Liver (tissue), 10 donors: ENCODE measurements at places on chromosomes 5 and 9. TPM values are rescaled to one million over a fixed set of nuclear protein-coding genes. Genes with fewer than 3 reads are reported as not detected.

The IL11RA gene
- 35.3 TPM for total RNA-seq

GRCh38 chr5:56838409-56839039 lies 23.2 kb downstream of the MAP3K1 start:
- H3K27ac ChIP-seq, result peak overlapping the region; percentile 1
- no peak for DNase-seq
- H3K36me3 ChIP-seq, result no peaks in the 10 kb centered on the region
- H3K4me3 ChIP-seq, result no peak overlapping the region

DNA sequence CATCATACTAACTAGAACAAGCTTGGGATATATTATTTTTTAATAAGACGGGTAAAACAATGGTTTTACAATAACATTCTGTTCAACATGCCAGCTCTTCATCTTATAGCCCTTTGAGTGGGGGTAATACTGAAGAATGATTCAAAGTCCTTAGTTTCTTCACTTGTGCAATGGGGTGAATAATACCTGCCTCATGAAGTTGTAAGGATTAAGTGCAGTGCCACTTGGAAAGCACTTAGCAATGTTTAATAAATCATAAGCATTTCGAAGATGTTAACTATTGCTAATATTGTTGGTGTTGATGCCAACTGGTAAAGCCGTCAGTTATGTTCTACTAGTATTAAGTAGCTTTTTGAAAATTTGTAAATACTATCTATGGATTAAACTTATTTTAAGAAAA lies 38.0 kb downstream of the TNPO1 start:
- H3K4me1 ChIP-seq, result peaks cover 1% of the 10 kb centered on the region
- H3K27me3 ChIP-seq, result no peaks in the 10 kb centered on the region
- no peak overlapping the region for H3K4me3 ChIP-seq
- H3K36me3 ChIP-seq, result peaks cover 25% of the 10 kb centered on the region
- H3K27ac ChIP-seq, result no peak overlapping the region

The PCDHA4 gene
- 0.08 TPM for total RNA-seq

The MELK gene
- total RNA-seq, result 19.5 TPM

DNA sequence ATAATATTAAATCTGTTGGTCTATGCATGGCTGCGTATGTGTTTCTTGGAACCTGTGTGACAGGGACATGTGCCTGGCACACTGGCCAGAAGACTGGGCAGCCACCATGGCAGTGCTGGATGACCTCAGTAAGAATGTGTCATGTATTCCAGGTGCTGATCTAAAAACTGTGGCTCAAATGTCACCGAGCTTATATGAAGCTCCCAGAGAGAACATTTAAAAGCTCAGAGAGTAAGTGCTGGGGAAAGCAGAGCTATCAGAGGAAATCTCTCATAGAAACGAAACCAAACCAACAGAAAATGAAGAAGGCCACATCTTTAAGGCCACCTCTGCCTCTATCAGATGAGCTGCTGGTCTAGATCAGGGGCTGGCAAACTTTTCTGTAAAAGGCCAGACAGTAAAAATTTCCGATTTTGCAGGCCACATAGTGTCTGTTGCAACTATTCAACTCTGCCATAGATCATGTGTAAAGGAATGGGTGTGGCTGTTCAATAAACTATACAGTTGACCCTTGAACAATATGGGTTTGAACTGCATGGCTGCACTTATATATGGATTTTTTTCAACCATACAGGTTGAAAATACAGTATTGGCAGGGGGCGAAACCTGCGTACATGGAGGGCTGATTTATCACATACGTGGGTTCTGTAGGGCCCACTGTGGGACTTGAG lies 31.8 kb downstream of the TSTD2 start:
- H3K4me1 ChIP-seq, result no peaks in the 10 kb centered on the region
- H3K27ac ChIP-seq, result no peak overlapping the region
- no peaks in the 10 kb centered on the region for H3K27me3 ChIP-seq

DNA sequence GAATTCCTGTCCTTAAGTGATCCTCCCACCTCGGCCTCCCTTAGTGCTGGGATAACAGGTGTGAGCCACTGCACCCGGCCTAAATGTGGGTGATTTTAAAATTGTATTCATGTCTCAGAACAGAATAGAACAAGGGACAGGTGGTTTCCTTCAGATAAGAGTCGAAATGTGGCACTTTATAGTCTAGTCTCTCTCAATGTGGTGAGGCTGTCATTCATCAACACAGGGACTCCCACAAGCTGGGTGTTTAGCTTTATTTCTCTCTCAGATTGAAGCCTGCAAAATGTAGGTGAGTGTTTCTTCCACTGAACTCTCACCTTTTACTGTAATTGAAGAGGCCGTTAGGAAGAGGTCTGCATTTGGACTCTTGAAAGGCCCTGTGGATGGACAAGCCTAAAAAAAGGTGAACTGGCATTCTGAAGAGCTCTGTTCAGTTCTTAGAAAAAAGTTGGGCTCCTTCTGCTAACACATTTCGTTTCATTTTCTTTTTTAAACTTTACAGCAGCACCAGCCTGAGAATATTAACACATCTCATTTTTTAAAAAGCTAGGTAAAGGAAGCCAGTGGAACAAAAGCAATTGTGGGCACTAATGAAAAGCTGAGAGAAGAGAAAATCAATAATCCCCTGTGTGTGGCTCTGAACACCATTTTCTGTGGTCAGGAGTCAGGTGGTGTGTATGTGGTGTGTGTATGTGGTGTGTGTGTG lies 126.2 kb upstream of the SLC28A3 start:
- H3K27ac ChIP-seq, result no peak overlapping the region
- H3K4me3 ChIP-seq, result no peak overlapping the region
- no peaks in the 10 kb centered on the region for H3K4me1 ChIP-seq
- no peaks in the 10 kb centered on the region for H3K27me3 ChIP-seq

The RORB gene
- 0.05 TPM for total RNA-seq

DNA sequence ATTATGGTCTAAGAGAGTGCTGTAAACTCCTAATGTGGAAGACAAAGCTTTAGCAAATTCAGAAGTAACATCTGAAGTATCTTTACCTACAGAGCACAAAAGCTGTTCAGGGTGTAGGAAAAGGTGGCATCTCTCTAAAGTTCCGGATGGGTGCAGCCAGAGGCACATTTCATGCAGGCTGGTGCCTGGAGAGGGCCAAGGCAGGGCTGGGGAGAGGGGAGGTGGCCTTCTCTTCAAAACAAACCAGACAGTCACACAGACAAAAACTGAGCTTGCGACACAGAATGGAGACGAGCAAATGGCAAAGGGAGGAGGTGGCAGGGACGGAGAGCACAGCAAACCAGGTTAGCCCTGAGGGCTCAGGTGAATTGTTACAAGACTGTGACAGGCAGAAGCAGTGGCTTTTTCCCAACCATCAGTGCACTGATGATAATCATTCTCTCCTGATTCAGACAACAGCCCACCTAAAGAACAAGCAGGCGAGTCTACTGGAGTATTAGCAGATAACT lies 121.5 kb upstream of the PCA3 start:
- H3K36me3 ChIP-seq, result no peaks in the 10 kb centered on the region
- DNase-seq, result no peak
- no peaks in the 10 kb centered on the region for H3K4me1 ChIP-seq
- no peak overlapping the region for H3K4me3 ChIP-seq

- H3K4me3 ChIP-seq, result no peak overlapping the region
- H3K36me3 ChIP-seq, result no peaks in the 10 kb centered on the region
- no peak for DNase-seq
- H3K27ac ChIP-seq, result no peak overlapping the region
- H3K27me3 ChIP-seq, result no peaks in the 10 kb centered on the region
Measured at GRCh38 chr5:5419291-5420210, 2.9 kb upstream of the ICE1 start.

DNA sequence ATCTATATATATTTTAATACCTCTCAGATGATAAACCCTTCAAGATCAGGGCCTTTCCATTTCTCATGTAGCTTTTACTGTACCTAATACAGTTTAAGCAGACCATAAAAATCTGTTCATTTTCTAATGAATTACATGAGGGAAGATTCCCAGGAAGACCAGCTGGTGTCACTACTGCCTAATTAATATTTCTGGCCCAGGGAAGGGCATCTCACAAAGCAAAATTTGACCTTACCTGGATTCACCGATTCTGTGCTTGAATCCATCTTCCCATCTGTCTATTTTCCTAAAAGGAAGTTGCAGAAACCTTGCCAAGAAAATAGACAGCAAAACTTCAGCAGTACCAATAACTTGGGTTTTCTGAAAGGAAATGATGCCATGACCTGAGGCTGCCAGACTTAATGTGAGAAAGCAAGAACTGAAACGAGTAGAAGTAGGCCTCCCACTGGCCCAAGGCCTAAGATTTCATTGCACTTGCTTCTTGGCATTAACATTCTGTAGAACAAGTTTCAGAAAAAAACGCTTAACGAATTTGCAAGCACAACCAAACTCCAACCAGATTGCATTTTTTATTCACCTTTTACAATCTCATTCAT lies 83.0 kb upstream of the GLIS3 start:
- H3K36me3 ChIP-seq, result no peaks in the 10 kb centered on the region
- H3K4me1 ChIP-seq, result no peaks in the 10 kb centered on the region
- DNase-seq, result no peak
- H3K27ac ChIP-seq, result no peak overlapping the region
- H3K27me3 ChIP-seq, result no peaks in the 10 kb centered on the region

The RNF130 gene
- total RNA-seq, result 43.6 TPM

DNA sequence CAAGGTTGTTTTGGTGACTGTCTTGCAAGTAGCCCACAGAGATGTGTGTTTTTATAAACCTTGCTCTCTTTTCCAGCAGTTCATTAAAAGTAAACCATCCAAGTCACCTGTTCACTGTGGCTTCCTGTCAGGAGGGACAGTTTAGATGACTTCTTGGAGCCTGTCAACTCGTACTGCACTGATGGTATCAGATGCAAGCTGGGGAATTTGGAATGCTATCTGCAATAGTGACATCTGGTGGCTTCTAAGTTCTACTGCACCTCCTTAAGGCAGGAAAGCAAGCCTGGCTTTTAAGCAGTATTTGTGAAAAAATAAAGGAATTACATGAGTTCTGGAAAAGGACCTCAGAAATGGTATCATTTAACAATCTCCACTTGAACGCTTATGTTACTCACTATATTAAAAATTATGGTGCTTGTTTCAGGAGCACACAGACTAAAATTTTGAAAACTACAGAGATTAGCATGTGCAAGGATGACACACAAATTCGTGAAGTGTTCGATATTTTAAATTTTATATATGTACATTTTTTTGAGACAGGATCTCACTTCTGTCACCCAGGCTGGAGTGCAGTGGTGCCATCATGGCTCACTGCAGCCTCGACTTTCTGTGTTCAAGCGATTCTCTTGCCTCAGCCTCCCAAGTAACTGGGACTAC lies 164.0 kb downstream of the TTC39B start:
- no peak overlapping the region for H3K4me3 ChIP-seq
- no peaks in the 10 kb centered on the region for H3K4me1 ChIP-seq
- no peak for DNase-seq
- peaks cover 6% of the 10 kb centered on the region for H3K27me3 ChIP-seq
- H3K27ac ChIP-seq, result no peak overlapping the region

DNA sequence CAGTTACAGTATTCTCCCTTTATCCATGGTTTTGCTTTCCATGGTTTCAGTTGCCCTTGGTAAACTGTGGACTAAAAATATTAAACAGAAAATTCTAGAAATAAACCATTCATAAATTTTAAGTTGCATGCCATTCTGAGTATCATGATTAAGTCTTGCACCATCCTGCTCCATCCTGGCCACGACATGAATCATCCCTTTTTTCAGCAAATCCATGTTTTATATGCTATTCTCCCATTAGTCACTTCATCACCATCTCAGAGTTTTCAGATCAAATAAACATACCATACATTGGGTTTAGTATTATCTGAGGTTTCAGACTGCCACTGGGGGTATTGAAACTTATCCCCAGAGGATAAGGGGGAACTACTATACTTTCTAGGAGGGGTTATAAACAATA lies 234.4 kb upstream of the ATP10B start:
- H3K4me3 ChIP-seq, result no peak overlapping the region
- no peaks in the 10 kb centered on the region for H3K4me1 ChIP-seq
- no peaks in the 10 kb centered on the region for H3K27me3 ChIP-seq
- no peaks in the 10 kb centered on the region for H3K36me3 ChIP-seq

DNA sequence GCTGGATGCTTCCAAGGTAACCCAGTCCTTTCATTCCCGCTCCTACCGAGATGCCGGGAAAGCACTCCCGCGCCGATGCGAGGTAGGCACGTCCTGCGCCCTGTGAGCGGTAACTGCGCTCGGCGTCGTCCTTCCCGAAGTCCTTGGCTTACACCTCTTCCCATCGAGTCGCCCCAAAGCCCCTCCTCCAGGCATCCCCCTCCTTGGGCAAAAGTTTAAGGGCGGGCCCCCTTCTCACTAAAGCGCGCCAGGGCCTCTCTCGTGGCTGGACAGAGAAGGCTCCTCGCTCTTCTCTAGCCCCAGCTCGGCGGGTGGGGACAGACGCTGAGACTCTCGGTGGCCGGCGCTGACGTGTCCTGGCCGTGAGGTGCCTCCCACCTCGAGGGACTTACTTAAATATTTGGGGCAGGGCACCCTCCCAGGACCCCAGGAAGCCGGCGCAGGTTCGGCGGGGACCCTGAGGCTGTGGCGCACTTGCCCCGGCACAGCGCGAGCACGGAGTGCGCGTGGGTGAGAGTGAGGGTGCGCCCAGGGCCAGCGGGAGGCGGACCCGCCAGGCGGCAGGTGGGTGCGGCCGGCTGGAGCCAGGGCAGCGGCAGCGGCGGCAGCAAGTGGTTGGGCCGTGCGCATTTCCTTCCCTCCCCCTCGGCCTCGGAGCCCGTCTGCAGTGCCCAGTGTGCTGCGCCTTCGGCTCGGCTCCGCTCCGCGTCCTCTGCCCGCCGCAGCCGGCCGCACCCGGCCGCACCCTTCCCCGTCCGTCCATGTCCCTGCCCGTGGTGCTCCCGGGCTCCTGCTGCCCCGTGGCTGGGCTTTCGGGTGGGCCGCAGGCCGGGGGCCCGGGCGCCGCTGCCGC lies at the start of gene ENTREP1:
Gene ENTREP1 (plus strand): TSS at position 667 of the 853 bp plus-strand sequence. CDS start 95 bp downstream, at position 762.
- no peak within 1 kb of the TSS for H3K27ac ChIP-seq
- no peaks in the 10 kb centered on the region for H3K36me3 ChIP-seq
- H3K4me1 ChIP-seq, result peaks cover 10% of the 10 kb centered on the region
- peak within 1 kb of the TSS; percentile 7 for H3K4me3 ChIP-seq

DNA sequence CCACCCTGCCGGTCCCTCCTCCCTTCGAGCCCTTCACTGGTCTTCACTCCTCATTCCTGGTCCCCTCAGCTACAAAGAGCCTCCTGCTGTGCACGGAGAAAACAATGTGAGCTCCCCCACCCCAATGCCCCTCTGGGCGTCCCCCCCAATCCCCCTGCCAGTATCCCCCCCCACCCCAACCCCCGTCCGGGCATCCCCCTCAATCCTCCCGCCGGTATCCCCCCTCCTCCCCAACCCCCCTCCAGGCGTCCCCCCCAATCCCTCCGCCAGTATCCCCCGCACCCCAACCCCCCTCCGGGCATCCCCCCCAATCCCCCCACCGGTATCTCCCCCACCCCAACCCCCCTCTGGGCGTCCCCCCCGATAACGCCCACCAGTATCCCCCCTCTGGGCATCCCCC lies 42.8 kb downstream of the EXD3 start:
- no peak overlapping the region for H3K27ac ChIP-seq
- H3K4me3 ChIP-seq, result no peak overlapping the region
- no peaks in the 10 kb centered on the region for H3K27me3 ChIP-seq
- H3K4me1 ChIP-seq, result no peaks in the 10 kb centered on the region
- no peaks in the 10 kb centered on the region for H3K36me3 ChIP-seq

The NR4A3 gene
- total RNA-seq, result 0.08 TPM

The PDE6A gene
- not detected for total RNA-seq

The MOB3B gene
- total RNA-seq, result 1.1 TPM

GRCh38 chr9:81631218-81631745 lies 58.1 kb downstream of the TLE1 start:
- peaks cover 18% of the 10 kb centered on the region for H3K4me1 ChIP-seq
- no peak for DNase-seq
- H3K4me3 ChIP-seq, result no peak overlapping the region
- no peak overlapping the region for H3K27ac ChIP-seq
- H3K27me3 ChIP-seq, result no peaks in the 10 kb centered on the region

GRCh38 chr5:150640311-150641005 lies at the start of gene SYNPO:
SYNPO (plus strand) TSS chr5:150640660; CDS start chr5:150648276, 7,616 bp downstream.
- H3K27ac ChIP-seq, result peak within 1 kb of the TSS; percentile 99
- H3K4me1 ChIP-seq, result peaks cover 81% of the 10 kb centered on the region
- DNase-seq, result no peak
- H3K27me3 ChIP-seq, result no peaks in the 10 kb centered on the region

The BDP1 gene
- total RNA-seq, result 17.2 TPM
